BJ (cell line): ENCODE measurements at places on chromosomes 6 and 20. TPM values are rescaled to one million over a fixed set of nuclear protein-coding genes. Genes with fewer than 3 reads are reported as not detected.

- no peak for DNase-seq
These were observed 21.0 kb upstream of the RSPH4A start for GRCh38 chr6:116595247-116595646.

GRCh38 chr6:74976701-74977100 lies 229.2 kb downstream of the COL12A1 start:
- no peak for DNase-seq

DNA sequence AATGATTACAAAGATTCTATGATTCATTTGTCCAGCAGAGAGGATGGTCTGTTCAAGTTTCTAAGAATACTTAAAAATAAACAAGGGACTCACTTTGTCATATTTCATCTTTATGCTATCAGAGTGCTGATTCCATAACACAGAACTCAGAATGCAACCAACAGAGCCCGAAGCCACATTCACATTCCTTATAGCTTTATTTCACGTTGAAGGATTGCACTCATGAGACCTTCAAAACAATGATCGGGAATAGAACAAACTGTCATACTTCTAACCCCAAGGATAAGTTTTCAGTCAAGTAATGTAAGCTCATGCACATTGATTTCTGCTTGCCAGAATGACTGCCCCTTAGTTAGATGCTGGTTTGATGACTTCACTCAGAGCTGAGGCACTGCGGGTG lies 25.2 kb downstream of the FNDC1 start:
- DNase-seq: no peak

DNA sequence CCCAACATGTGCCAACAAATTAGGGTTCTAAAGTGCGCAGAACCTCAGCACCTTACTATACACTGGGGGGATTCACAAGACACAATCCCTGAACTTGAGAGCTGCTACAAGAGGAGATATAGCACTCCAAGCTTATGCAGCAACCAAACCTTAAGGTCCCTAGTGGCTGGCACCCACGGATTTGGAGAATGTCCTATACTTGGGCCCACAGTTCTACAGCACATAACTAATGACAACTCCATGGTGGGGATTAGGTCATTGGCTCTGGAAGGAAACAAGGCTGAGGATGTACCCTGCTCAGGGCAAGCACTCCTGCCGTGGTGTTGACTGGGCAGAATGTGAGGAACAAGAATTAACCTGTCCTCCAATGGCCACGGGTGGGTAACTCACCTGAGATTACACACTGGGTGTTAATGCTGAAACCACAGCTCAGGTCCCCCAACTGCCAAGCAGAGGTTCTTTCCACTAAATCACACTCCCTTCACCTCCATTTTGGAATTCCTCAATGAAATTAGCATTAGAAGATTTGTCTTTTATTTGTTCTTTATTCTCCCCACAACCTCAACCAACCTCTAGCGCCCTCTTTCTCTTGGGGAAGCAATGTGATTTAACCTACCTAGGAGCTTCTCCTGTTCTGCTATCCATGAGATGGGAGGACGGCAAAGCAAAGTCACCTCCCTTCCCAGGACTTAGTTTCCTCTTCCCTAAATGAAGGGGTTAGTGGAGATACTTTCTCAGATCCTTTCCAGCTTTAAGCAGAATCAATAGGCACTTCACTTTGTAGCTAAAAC lies 32.0 kb downstream of the TRERF1 start:
- DNase-seq: no peak

- DNase-seq: no peak
These were observed 329.1 kb upstream of the RUNX2 start for GRCh38 chr6:44999066-44999465.

TMEM170B gene
- polyA plus RNA-seq: 0.23 and 0.50 TPM in 2 replicates

DNA sequence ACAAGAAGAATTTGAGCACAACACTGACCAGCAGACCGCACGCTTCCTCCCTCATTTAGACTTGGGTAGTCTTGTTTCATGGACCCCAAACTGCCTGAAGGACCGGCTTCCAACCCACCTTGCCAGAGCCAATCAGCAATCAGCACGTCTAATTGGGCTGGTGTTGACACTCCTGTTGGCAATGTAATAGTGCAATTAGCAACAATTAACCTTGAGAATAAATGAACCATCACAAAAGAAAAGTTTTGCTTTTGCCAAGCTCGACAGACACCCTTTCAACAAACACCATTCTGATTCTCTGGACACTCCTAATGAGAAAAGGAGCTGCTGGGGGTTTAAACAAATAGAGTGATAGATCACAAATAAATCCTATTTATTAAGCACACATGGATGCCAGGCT lies 61.0 kb downstream of the EDN3 start:
- DNase-seq: no peak

DNA sequence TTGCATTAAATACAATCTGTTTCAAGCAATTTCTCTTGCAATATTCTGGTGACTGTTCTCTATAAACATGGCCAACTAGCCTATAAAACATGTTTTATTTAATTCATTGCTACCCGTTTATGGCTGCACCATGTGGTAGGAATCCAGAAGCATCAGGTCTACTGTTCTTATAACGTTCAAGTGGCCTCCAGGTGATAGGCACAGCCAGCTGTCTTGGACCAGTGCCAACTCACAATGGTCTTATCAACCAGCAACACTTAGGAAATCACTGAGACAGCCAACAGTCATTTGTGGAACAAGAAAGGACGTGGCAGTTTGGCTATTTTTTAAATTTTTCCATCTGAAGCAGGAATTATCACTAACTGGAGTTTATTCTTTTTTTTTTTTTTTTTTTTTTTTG lies 193.6 kb downstream of the NKAIN2 start:
- no peak for DNase-seq

NRN1 gene
- 1.0 and 1.1 TPM in 2 replicates for polyA plus RNA-seq

DEFB118 gene
- not detected in 2 replicates for polyA plus RNA-seq

- no peak for DNase-seq
These were observed 14.1 kb downstream of the SCML4 start for GRCh38 chr6:107809966-107810365.

SUMO4 gene
- 0.23 TPM in 1 of 2 replicates, not detected in the other for polyA plus RNA-seq

GRCh38 chr6:37202788-37203491 lies 33.0 kb downstream of the PIM1 start:
- DNase-seq: no peak

DNA sequence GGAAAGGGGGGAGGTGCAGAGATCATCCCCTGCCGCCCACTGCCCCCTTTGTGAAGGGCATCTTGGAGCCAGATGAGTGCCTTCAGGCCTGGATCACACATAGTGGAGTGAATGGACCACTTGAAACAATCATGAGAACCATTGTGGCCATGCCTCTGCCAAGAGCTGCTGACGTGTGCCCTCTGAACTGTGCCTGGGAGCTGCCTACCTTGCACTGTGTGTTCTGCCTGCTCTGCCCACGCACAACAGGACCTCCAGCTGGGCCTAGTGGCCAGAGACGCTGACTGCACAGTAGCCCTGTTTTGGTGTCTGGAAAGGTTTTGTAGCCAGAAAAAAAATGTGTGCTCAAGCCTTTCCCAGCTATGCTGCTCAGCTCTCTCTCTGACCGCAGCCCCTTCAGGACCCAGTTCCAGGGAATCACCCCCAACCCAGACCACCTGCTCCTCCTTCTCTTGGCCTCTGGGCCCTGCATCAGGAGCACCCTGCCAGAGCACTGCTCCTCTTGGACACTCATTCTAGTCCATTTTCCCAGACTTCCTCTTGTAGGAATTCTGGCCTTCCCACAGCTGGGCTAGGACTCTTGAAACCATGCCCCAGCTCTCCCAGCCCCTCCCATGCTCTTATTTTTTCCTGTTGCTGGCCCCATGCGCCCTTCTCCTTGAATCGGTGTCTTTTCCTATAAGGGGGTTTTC lies 1.6 kb upstream of the ADIG start:
- no peak for DNase-seq

GRCh38 chr20:51622004-51622874 lies 79.7 kb upstream of the NFATC2 start:
- no peak for DNase-seq

DNA sequence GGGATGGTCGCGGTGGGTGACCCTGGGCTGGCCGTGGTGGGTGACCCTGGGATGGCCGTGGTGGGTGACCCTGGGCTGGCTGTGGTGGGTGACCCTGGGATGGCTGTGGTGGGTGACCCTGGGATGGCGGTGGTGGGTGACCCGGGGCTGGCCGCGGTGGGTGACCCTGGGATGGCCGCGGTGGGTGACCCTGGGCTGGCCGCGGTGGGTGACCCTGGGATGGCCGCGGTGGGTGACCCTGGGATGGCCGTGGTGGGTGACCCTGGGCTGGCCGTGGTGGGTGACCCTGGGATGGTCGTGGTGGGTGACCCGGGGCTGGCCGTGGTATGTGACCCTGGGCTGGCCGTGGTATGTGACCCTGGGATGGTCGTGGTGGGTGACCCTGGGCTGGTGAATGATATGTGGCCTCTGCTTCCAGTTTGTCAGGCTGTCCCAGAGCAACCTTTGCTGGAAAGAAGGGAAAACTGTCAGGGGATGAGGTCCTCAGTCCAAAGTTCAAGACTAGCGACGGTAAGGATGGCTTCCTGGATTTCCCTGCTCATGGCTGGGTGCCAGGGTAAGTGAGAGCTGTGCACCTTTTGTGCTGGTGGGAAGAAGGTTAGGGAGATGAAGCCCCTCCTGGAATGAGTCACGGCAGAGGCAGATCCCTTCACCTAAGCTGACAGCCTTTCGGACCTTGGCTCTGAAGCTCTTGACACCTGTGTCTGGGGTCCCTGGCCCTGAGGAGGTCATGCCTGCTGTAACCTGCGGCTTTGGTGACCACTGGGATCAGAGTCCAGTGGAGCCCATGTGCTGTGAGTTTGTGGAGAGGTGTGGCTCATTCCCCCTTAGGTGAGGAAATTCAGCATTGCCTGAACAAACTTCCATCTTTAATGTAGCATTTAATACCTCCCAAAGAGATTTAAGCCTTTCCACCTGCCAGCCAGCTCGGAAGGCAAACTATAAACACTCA lies 19.1 kb upstream of the PCMTD2 start:
- no peak for DNase-seq

PIGT gene
- polyA plus RNA-seq: 135 and 236 TPM in 2 replicates

SPTLC3 gene
- polyA plus RNA-seq: 0.27 and 0.36 TPM in 2 replicates

GRCh38 chr6:166952121-166952520 lies 4.2 kb downstream of the RNASET2 start:
- DNase-seq: no peak

DNA sequence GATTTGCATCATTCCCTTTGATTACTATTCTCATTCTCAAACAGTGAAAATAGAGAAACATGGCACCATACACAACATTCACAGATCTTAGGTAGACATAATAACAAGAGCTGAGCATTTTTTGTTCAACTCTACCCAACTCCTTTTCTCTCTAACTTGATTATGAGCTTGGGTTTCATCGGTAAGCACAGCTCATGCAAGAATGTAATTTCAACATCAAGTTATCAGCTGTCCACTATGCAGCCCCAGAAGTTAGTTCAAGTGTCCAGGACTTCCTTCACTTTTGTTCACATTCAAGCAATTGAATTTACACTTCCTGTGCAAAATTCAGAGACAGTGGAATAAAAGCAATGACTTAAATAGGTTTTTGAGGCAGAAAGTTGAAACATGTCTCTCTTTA lies 297.7 kb upstream of the SASH1 start:
- DNase-seq: no peak

- DNase-seq: no peak
These were observed 41.6 kb upstream of the RPN2 start for GRCh38 chr20:37137547-37137946.

DNA sequence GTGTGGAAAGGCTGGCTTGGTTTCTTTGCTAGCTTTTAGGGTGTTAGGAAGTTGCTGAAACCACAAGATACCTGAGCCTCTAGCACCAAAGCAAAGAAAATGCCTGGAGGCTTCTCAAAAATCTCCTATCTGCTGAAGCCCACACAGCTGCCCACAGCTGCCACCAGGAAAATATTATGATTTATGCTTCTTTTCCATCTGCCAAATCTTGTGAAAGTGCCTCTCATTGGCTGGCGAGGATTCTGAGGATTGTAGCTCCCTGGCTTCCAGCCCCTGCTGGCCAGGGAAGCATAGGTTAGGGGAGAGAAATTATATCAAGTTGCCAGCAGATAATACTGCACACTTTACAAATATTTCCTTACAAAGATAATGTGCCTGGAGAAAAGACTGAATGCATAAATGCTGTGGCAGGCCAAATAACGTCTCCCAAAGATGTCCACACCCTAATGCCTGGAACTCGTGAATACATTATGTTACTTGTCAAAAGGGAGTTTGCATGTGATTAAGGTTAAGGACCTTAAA lies 98.4 kb downstream of the MRPL14 start:
- DNase-seq: no peak

PNPLA1 gene
- not detected in 2 replicates for polyA plus RNA-seq

GRCh38 chr6:168182366-168182765 lies 103.4 kb upstream of the FRMD1 start:
- no peak for DNase-seq

DNA sequence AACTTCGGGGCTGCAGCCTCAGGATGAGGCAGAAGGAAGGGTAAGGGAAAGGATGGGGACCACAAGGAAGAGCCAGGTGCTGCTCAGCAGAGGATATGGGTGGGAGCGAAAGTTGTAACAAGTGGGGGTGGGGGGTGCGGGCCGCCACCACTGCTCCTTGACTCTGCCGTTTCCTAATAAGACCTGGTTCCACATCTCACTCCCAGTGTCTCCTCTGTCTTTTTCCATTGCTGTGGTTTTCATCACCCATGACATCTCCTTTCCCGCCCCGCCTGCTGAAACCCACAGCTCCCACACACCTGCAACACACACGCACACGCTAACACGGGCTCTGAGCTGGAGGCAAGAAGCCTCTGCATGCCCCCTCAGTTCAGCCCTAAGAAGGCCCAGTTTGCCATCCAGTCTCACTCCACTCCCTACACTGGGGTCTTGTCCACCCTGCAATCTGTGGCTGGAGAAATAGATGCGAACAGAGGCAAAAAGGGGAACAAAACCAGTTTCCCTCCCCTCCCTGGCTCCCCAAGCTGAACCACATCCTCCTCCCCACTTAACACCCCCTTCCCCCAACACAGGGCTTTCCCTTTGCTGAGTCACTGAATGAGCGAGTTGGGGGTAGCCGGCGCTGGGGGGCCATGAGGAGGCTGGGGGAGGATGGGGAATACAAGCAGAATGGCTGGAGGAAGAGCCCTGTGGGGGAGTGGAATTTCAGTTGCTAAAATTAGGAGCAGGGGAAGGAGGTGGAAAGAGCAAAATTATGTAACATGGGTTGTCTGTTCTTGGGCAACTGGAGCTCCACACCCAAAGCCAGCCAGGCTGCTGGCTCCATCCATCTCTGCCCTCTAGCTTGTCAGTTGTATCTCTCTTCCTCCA lies 11.5 kb downstream of the NFKBIL1 start:
- DNase-seq: no peak

DNA sequence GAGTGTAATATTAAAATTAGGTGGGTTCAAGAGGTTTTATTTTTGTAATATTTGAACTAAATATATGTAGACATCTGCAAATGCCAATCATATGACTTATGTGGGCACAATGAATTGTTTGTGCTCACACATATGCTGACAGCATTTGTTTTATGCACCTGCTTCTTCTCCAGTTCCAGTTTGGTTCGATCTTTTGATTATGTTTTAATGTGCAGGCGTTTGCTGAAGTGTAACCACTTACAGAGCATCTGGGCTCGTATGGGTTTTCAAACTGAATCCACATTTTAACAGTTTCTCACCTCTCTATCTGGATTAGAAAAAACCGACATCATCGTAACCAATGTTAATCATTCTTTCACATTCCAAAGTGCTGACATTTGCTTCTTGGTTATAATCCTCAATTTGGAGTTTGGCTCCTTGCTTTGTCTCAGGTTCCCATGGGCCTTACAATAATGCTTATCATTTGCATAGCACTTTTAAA lies 129.1 kb upstream of the SPACA1 start:
- no peak for DNase-seq

FNDC11 gene
- polyA plus RNA-seq: 0.26 and 0.76 TPM in 2 replicates

CDSN gene
- polyA plus RNA-seq: not detected in 2 replicates
